ENCODE measurements at places on chromosomes 3 and 15. TPM values are rescaled to one million over a fixed set of nuclear protein-coding genes. Genes with fewer than 3 reads are reported as not detected.

TUSC7 gene
- total RNA-seq: not detected

POLG gene
- 119 TPM for total RNA-seq

DNA sequence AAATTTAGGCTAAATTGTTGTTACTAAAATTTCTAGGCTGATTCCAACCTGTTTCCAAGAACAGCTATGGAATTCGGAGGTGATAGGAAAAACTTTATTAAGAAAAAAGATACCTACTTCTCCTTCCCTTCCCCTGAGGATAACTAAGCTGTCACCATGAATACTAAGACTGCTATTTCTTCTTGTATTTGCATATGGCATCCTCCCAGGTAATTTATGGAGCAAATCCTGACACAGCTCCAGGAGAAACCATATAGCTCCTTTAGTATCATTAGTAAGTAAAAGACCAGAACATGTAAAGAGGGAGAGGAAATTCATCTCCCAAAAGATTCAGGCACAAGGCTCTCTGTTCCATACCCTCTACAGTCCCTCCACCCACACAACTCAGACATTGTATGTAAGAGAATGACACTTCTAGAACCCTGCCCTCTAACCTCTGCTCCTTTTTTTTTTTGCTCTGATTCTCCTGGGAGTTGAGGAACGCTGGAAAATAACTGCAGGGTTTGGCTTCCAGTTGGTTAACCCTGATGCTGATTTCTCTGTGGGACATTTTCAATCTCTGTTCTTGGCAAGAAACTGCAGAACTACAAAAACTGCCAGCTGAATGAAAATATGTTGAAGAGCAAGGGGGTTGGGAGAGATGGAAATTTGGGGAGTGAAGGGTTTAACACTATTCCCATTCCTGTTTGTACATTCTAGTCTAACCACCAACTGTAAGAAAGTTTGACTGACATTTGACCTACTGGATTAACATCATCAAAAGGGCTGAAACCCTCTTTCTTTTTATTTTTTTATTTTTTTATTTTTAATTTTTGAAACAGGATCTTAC is 14.2 kb upstream of the MAGI1 start:
- no peak for DNase-seq
- no peaks in the 10 kb centered on the region for H3K4me1 ChIP-seq
- H3K27ac ChIP-seq: no peak overlapping the region
- H3K36me3 ChIP-seq: no peaks in the 10 kb centered on the region
- H3K27me3 ChIP-seq: no peaks in the 10 kb centered on the region

- H3K27ac ChIP-seq: no peak overlapping the region
- H3K27me3 ChIP-seq: peaks cover 39% of the 10 kb centered on the region
- H3K4me3 ChIP-seq: no peak overlapping the region
- no peaks in the 10 kb centered on the region for H3K4me1 ChIP-seq
- no peaks in the 10 kb centered on the region for H3K36me3 ChIP-seq
These were observed 258.9 kb upstream of the THBS1 start for GRCh38 chr15:39321977-39322376.

DNA sequence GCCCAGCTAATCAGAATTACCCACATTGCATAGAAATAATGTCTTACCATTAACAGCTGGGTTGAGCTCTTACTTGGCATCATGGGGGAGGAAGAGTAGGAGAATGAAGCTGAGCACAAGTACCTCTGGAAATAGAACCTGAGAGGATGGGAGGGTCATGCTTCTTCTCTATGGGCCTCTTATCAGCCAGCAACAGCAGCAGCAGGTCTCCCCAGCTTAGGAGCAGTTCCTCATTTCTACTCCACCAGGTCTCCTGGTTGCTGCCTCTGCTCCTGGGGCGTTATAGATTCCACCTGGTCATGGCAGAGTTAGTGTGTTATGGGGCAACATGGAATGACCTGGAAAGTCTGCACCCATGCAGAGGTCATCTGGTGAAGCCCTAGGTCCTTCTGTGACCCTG is 3.4 kb downstream of the FSD2 start:
- DNase-seq: no peak
- H3K27ac ChIP-seq: no peak overlapping the region
- H3K36me3 ChIP-seq: no peaks in the 10 kb centered on the region
- peaks cover 42% of the 10 kb centered on the region for H3K27me3 ChIP-seq
- H3K4me3 ChIP-seq: no peak overlapping the region

Data from activated CD8-positive, alpha-beta memory T cell treated with anti-CD3 and anti-CD28 coated beads, Interleukin-2, amount 10 ng/mL, durations not matched to agents 7 days and 5 days (primary cell).